ENCODE measurements at places on chromosomes 12 and 14. TPM values are rescaled to one million over a fixed set of nuclear protein-coding genes. Genes with fewer than 3 reads are reported as not detected.

DNA sequence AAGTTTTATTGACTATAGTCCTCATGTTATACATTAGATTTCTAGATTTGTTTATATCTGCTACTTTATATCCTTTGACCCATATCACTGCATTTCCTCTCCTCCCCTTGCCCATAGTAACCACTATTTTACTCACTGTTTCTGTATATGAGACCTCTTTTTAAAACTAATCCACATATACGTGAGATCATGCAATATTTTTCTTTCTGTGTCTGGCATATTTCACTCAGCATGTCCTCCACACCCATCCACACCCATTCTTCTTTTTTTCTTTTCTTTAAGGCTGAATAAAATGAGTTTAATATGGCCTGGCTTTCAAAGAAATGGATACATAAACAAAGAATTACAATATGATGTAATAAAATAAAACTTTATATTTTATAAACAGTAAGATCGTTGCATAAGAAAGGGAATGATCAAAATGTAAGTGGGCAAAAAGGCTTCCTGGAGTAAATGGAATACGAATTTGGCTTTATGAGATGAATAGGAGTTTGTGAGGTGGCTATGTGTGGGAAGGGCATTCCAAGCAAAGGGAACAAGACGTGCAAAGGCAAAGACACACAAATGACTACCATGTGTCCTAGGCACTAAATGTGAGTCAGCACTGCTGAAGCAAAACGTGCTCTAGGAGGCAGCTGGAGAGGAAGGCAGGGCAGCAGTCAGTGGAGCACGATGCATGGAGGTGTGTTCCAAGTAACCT lies 53.2 kb upstream of the HIF1A start:
- no peak for DNase-seq

DNA sequence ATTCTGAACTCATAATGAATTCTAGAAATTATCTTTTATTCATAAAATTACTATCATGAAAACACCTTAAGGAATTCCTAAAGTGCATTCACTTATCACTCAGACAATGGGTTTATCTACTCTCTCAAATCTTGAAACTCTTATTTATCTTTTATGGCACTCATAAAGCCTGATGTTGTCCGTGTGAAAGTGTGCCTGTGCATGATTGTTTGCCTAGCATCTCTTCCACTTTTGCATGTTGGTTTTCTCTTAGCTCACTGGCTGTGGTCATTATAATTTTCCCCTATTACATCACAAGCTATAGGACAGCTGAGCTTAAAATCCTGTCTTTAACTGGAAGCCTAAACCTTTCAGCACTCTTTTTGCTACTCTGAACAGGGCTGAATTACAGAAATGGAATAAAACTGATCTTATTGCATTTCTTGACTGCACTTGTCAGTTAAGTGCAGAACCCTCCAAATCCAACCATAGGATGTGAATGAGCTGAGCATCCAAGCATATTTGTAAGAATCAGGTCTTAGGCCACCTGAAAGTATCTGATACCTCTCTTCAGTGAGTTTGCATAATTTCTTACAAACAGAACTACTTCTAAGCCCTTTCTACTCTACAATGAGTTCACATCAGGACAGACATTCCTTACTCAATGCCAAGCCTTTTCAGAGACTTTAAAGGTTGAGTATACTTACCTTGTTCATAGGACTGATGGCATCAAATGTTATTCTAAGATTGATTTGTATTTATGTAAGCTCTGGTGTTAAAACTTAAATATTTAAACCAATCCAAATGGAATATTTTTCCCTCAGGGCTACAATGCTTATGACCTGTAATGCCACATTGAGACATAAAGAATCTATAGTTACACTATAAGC lies 221.2 kb upstream of the KITLG start:
- no peak for DNase-seq

DNA sequence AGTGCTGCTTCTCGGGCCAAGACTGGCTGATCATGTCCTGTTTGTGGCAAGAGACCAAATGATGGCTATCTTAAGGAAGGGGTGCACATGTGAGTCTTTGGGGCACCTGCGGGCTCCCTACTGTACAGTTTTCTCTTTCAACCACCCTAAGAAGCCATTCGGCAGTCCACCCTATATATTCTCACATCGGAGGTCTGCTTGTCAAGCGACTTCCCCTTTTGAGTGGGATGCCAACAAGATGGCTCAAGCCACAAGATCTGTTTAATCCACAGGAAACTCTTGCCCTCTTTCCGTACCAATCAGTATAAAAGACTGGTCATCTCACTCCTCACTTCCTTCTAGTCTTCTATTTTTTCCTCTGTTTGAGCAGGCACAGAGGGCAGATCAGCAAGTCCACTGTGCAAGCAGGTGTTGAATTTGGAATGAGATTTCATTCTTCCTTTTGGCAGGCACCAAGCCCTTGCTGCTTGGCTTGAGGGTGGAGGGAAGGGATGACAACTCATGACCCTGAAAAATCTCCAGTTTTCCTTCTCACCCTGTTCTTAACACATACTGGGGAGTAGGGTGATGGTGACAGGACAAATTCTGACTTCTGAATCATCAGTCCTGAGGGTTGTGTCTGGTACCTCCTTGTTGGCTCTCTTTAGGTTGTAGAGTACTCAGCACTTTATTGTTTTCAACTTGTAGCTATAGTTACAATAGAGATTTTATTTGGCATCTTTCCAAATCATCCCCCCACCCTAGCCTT lies 17.6 kb downstream of the LACRT start:
- DNase-seq = no peak

- DNase-seq = no peak
Observed at GRCh38 chr14:67982711-67983608, 163.4 kb downstream of the RAD51B start.

PKP2 gene
- 0.15 TPM for total RNA-seq

KRT6A gene
- total RNA-seq = not detected

GRCh38 chr12:109156036-109156435 lies 39.6 kb downstream of the ACACB start:
- DNase-seq = no peak

DNA sequence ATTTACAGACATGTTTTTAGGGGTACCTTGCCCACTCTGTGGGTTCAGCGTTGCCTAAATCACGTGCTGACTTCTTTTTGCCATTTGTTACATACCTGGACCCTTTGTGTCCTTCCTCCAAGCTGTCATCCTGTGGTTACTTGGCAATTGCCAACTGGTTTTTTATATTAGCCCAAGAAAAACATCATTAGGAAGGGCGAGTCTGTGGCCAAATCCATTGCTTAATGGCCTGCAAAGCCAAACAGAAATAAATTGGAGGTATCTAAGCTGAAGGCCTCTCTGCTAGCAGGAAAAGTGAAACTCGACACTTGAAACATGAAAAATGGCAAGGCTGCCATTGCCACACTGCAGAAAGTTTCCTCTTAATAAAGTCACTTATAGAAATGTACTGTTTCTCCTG lies 190.4 kb downstream of the NUAK1 start:
- DNase-seq = no peak

DNA sequence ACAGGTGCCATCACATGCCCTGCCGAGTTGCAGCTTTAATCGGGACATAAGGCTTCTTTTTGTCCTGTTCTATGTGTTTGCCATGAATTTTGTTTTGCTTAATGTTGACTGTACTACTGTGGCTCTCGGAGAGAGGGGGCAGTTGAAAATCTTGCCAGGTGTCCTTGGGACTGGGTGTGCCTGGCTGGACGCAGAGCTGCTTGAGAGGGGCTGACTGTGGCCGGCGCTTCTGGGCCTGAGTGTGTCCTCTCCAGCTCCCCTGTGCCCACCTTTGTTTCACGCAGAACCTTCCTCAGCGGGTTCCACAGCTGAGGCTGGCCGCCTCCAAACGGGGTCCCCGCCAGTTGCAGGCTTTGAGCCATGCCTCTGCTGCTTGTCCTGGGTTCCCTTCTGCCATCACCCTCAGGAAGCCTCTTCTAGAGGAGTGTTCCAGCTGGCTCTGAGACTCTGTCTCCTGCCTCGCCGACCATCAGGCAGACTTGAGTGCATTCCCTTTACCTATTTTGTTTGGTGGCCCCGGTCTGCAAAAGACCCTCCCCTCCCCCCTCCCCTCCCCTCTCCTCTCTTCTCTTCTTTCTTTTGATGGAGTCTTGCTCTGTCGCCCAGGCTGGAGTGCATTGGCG lies 49.7 kb downstream of the DDX51 start:
- no peak for DNase-seq

DNA sequence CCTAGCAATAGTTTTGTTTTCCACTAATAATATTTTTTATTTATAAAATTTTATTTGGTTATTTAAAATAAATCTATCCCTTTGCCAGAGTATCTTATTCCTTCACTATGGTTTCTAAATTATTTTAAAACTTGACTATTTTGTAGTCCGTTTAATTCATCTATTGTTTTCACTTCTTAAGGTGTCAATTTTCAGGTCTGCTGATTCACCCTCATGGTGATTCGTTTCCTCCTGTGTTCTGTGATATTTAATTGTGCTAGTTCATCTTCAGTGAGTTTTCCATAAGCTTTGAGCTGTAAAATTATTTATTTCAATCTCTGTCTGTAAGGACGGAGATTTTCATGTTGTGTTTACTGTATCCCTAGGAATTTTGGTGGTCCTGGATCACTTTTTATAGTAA lies 70.6 kb downstream of the SNAPC1 start:
- no peak for DNase-seq

ITFG2 gene
- total RNA-seq = 39.3 TPM

PARPBP gene
- total RNA-seq = 21.2 TPM

MTRFR gene
- total RNA-seq = 26.6 TPM

DNA sequence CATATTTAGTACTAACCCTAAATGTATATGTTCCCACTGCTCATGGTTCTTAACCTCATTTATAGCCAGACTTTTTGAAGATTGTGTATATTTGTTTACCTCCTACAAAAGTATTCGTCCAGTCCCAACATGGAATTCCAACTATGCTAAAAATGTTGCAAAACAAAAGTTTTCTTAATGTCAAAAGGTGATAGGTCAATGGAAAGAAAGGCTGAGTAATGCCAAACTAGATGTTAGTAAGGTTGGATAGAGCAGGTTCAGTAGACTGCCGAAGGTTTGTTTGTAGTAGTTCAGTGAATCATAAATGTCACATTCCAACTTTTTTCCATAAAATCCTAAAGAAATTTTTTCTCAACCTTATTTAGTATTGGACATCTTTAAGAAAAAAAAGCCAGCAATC lies 874.5 kb downstream of the FLRT2 start:
- no peak for DNase-seq

- no peak for DNase-seq
Observed at GRCh38 chr14:51211149-51211548, 28.9 kb upstream of the TMX1 start.

SLC8A3 gene
- total RNA-seq = not detected

GOLGA3 gene
- 63.7 TPM for total RNA-seq

NKX2-1 gene
- not detected for total RNA-seq

KCNK10 gene
- total RNA-seq = not detected

CABP1 gene
- 0.13 TPM for total RNA-seq

DNA sequence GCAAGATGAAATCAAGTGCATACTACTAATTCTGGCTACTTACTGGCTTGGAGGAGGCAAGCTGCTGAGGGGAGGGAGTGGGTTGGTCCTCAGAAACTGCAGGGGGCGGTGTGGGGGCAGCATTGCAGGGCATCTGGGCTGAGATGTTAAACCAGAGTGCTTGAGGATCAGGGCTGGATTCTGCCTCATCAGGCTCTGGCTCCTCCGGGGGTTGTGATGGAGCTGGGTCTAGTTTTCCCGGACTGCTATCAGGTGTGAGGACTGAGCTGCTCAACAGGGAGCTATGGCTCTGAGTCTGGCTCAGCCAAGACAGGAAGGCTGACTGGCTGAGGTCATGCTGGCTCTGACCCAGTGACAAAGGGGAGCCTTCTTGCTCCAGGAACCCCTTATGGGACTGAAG lies 28.6 kb downstream of the BAZ2A start:
- no peak for DNase-seq

- no peak for DNase-seq
Observed at GRCh38 chr12:29783773-29784666, at the start of gene TMTC1. Gene TMTC1, minus strand, starts transcription at chr12:29783942. Its CDS starts 191 bp downstream, at chr12:29783751.

DNA sequence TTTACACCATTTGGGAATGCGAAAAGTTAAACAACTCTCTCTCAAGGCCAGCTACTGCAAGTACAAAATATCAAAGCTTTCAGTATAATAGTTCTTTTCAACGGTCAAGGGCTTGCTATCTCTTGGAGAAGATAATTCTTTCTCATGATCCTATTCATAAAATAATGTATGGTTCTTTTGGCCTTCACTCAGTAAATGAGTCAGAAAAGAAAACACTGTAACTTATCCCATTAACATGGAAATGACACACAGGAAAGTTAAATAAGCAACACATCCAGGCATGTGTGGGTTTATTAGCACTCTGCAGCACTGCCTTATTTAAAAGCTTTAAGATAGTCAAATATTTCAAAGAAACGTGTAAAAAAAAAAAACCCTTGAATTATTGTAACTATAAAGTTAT lies 36.9 kb downstream of the ZFC3H1 start:
- no peak for DNase-seq

- DNase-seq = no peak
Observed at GRCh38 chr14:84251411-84252115, 1278.4 kb upstream of the FLRT2 start.

DNA sequence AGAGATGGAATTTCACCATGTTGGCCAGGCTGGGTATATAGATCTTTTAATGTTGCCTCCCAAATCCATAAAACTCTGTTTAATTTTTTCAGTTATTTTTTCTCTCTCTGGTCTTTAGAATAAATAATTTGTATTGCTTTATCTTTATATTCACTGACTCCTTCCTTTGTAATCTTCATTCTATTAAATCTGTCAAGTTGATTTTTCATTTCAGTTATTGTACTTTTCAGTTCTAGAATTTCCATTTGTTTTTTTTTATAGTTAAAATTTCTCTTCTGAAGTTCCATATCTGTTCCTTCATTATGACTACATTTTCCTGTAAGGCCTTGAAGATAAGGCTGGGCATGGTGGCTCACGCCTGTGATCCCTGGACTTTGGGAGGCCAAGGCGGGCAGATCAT lies 13.6 kb upstream of the SPPL3 start:
- no peak for DNase-seq

TGFB3 gene
- total RNA-seq = 2.6 TPM

- no peak for DNase-seq
Observed at GRCh38 chr14:77590845-77591485, 25.5 kb downstream of the SPTLC2 start.

RNASE4 gene
- total RNA-seq = not detected

All from CD8-positive, alpha-beta memory T cell (primary cell).